ENCODE measurements at places on chromosomes 5 and 9.
A peak's percentile ranks its signal among the peaks of the same experiment; 100 is the strongest.

GRCh38 chr5:154461531-154461930 lies 15.7 kb downstream of the SAP30L start:
- no peak for DNase-seq

DNA sequence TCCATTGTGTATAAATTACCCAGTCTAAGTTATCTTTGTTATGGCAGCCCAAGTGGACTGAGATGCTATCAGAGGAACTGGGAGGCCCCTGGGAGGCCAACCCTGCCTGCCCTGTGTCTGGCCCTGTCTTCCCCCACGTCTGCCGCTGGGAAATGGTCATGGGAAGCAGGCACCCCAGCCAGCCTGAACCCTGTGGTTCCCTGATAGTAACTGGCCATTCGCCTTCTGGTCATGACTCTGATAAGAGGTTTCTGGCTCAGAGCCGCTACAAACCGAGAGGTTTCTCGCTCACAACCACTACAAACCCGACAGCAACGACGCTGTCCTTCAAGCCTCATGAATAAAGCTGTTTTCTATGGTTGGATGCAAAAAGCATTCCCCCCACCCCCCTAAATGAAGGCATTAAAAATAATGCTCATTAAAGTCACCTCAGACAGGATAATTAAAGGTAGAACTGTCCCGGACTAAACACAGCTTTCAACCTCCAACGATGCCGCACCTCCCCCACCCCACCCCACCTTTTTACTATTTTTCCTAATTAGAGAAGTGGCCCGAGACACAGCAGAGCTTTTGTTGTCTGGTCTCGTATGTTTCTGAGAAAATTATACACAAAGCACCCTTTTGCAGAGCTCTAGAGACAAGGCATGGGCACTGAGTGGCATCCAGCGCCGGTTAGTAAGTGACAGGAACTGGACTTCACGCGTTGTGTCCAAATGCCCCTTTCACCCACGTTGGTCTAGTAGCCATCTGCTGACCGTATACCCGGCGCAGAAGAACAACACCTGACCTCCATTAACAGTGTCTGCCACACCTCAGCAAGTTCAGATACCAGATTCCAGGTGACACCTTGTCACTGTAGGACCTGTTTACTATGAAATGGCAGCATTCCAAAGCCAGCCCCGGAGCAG lies 140.8 kb downstream of the COL23A1 start:
- DNase-seq: no peak

GRCh38 chr9:134384811-134385479 lies 58.7 kb downstream of the RXRA start:
- DNase-seq: peak; percentile 70

GRCh38 chr5:39055768-39056398 lies 18.3 kb downstream of the RICTOR start:
- DNase-seq: no peak

DNA sequence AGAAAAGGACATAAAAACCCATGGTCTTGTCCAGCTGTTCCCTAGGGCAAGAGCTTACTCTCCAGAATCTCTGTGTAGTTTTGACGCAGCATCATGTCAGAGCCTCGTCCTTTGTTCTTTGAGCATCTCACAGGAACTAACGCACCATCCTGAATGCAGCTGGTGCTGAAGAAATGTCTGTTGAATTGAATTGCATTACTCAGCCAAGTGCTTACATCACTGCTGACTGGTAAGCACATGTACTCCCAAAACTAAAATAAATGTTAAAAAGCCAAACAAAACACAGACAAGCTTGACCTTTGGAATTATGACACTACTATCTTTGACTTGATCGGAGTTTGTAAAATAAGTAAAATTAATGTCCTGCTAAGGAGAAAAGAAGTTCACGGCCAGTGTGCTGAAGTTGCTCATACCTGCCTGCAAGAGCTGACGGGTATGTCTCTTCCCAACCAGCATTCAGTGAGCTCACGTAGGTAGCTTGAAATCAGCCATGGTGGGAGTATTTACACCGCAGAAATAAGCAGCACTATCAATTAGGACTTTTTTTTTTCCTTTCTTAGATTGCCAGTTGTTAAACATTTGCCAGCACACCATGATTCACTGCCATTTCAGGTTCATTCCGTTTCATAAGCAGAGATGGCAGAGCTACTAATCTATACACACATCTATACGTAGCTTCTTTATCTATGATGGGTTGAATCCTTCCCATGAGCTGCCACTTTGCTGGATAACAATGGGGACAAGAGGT lies 310.6 kb upstream of the MSX2 start:
- DNase-seq: peak; percentile 48

DNA sequence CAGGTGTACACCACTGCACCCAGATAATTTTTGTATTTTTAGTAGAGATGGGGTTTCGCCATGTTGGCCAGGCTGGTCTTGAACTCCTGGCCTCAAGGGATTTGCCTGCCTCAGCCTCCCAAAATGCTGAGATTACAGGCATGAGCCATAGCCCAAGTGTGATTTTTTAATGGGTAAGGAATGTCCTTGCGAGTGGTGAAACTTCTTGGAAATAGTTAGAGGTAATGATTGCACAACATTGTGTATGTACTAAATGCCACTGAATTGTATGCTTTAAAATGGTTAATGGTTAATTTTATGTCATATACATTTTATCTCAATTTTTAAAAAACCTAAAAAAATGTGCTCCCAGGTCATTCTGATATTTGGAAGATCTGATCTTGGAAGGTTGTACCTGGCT lies 59.9 kb upstream of the IL6ST start:
- no peak for DNase-seq

DNA sequence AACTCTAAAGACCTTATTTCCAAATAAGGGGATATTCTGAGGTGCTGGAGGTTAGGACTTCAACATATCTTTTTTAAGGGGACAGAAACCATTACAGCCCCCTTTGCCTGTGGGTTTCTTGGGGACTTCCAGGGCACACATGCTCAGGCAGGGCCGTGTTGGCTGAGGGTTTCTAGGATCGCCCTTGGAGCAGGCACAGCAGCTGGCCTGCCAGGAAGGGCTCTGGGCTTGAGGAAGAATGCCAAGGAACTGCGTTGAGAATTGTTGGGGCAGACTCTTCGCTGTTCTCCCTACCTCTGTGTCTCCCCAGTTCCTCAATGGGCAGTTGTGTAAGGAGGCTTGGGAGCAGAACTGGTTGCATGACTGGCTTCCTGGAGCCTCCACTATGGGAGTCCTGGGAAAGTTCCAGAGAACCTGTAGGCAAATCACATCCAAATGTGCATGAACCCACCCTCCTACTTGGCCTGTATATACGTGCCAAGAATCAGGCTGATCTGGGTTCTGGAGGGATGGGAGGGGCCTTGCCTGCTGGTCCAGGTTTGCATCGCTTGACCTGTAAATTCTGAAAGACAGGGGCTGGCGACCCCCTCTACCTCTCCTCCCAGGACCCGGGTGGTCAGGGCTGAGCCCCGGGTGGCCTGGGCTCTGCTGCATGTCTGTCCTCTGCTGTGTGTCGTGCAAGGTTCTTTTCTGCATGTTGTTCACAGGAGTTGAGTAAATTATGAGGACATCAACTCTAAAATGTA lies 65.5 kb downstream of the HSPA4 start:
- no peak for DNase-seq

DNA sequence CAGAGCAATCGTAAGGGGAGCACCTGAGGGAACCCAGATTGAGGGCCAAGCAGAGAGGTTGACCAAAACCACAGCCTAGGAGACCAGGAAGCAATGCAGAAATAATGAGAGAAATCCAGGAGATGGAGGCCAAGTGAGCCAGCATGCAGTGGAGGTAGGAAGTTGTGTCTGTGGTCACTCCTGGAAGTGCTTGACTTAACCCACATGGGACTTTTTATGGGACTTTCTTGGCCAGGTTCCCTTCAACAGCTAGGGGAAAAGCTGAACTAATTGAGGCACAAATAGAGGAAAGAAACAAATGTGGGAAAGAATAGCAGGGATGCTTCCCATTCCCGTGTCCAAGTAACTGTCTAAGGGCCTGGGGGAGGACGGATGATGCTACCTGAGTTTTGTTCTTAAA lies 293.2 kb upstream of the CLINT1 start:
- DNase-seq: no peak

- no peak for DNase-seq
These were observed 31.7 kb upstream of the LRRC14B start for GRCh38 chr5:159448-160172.

- DNase-seq: no peak
These were observed 118.7 kb upstream of the SGCD start for GRCh38 chr5:156208271-156208670.

DNA sequence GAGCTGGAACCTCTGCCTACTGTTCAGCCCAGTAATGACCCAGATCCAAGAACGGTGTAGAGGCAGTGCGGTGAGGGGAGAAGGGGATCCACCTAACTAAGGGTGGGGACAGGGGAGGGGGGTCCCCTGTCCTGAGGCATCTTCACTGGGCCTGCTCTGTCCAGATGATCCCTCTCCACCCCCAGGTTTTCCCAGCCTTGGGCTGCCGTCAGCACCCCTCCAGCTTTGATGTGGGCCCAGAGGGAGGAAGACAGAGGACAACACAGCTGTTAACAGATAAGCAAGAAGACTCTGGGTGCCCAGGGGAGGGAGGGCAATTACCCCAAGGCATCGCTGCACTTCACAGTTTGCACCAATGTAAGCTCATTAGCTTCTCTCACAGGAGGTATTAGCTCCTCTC lies 19.3 kb downstream of the BICD2 start:
- no peak for DNase-seq

DNA sequence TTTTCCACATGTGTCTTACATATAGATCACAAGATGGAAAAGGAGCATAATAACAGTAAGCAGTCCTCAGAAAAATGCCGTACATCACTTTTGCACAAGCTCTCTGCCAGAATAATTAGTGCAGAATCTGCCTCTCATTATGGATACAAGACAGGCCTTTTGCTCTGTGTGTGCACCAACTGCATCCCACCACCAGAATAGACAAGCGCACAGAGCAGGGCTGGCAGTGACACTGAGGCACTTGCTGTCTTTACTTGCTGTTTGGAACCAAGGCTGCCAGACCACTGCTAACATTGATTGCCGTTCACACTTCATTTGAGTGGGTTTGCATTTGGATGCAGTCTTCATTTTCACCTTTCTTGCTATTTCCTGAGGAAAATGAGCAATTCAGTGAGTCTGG lies 741.3 kb downstream of the TLE1 start:
- DNase-seq: no peak

DNA sequence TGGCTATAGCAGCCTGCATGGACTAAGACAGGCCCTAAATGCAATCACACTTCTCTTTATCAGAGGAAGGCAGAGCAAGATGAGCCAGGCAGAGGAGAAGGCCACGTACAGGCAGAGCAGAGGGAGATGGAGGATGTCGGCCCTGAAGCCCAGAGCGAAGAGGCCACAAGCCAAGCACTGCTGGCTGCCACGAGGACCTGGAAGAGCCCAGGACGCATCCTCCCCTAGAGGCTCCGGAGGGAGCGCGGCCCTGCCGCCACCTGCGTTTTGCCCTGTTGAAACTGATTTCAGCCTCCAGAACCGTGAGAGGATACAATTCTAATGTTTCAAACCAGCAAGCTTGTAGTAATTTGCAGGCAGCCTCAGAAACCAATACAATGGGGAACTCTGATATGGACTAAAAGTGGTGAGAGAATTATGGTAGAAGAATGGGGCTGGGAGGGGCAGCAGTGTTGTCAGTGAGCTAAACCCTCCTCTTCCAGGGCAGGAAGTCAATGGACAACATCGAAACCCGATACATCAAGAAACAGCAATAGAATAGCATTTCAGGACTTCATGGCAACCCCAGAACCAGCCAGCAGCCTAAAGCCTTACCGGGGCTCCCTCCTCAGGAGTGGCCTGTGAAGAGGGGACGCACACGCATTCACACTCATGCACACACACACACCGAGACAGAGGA lies 32.6 kb downstream of the ADAMTS2 start:
- DNase-seq: no peak

DNA sequence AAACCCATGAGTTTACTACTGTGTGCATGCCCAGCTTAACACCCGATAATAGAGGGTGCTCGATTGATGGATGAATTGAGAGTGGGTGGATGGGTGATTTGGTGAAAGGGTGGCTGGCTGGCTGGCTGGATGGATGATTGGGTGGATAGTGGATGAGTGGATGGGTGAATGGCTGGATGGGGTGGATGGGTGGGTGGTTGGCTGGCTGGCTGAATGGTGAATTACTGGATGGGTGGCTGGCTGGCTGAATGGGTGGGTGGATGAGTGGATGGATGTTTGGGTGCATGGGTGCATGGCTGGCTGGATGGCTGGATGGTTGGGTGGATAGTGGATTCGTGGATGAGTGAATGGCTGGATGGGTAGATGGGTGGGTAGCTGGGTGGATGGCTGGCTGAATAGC lies 201.1 kb downstream of the IRX1 start:
- no peak for DNase-seq

GRCh38 chr5:167710444-167711073 lies 580.9 kb upstream of the WWC1 start:
- DNase-seq: no peak

- DNase-seq: no peak
These were observed 180.0 kb upstream of the PTGER4 start for GRCh38 chr5:40499518-40500273.

GRCh38 chr5:108278285-108279240 lies 103.3 kb downstream of the FBXL17 start:
- no peak for DNase-seq

- no peak for DNase-seq
These were observed 774.8 kb downstream of the KCTD16 start for GRCh38 chr5:144945503-144945902.

DNA sequence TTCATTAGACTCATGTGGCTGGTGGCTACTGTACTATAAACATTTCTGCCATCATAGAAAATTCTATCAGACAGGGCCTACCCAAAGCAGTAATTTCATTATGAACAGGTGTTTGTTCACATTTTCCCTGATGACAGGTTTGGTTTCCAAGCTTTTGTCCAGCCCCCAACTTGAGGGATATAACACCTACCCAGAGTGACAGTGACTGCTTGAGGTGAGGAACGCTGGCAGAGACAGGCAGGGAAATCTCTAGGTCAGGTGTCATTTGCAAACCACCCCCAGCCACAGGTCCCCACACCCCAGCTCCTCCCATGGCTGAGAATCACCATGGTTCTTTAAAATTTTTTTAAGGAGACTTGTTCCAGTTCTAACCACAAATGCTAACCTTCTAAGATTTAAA lies 25.5 kb downstream of the GOLM1 start:
- DNase-seq: no peak

- DNase-seq: no peak
These were observed 4.2 kb upstream of the TTC23L start for GRCh38 chr5:34834794-34835089.

DNA sequence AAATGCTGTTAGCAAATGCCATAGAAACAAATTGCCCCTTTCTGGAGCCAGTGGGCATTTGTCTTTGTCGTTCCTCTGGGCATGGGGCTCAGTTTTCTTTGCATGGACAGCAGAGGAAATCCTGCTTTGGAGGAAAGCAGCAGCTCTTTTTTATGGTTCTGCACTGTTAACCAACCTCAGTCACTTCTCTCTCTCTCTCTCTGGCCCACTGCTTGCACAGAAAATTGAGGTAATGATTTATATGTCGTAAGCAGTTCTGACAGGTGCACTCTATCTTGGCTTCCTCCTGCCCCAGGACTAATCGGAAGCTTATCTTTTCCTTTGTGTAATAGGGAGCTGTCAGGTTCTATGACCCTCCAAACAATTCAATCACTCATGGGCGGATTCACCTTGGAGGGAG lies 159.6 kb upstream of the GPR151 start:
- no peak for DNase-seq

- no peak for DNase-seq
These were observed 148.9 kb downstream of the ENC1 start for GRCh38 chr5:74491586-74491985.

GRCh38 chr9:80881940-80882339 lies 807.4 kb downstream of the TLE1 start:
- no peak for DNase-seq
